Omental fat pad (tissue), 4 donors: ENCODE measurements at places on chromosomes 7 and 10. TPM values are rescaled to one million over a fixed set of nuclear protein-coding genes. Genes with fewer than 3 reads are reported as not detected.

ADARB2 gene
- 6.1 TPM for total RNA-seq

REEP3 gene
- 66.7 TPM for total RNA-seq

LSM5 gene
- 10.5 TPM for total RNA-seq

ARPC1B gene
- 319 TPM for total RNA-seq

PPP1R9A gene
- total RNA-seq, result 5.5 TPM

DNA sequence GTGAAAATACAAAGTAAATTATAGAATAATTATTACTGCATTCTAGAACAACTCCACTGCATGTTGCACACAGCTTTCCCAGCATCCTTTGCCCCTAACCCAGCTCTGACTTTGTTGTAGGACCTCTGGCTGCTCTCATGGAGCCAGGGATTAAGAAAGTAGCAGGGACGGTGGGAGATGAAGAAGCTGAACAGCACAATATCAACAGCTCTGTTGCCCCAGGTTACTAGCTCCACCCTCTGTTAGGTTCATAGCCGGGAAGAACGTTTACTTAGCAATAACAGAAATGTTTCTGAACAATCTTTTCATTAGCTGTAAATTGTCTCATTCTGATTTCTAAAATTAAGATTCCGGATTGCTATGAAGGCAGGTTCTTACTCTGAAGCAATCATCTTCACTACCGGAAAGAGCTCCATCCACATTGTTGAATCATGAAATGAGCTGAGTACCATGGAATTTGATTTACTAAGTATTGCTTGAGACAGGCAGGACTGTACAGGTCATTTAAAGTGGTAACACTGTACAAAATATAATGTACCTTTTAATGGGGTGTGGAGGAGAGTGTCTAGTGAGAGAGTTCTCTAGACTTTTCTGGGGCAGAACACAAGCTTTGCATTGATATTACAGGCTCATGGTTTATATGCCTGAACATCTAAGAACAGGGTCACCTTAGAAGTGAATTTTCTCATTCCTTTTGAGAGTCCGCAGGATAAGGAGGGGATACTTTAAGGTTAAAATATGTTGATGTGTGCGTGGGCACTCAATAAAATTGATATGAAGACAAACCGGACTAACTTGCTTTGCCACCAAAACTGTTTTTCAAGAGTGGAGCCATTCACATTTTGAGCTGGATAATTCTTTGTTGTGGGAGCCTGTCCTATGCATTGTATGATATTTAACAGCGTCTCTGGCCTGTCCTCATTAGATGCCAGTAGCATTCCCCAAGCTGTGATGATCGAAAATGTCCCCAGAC, 20.8 kb upstream of the RAB18 start:
- DNase-seq, result no peak

DNA sequence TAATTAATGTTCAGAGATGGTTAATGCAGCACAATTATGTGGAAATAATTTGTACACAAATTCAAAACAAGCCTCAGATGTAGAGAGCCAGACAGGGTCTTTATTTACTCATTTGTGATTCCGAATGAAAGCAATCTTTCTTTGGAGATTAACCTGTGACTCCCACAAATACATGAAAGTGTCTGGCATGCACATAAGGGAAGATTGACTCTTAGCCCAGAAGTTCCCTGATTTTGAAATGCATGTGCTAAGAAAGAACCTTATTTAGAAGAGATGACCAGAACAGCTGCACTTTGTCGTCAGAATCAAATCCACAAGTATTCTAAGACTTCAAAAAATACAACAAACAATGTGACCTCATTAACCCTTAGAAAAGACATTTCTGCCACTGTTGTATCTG, 45.1 kb downstream of the RNLS start:
- no peak for DNase-seq

DNA sequence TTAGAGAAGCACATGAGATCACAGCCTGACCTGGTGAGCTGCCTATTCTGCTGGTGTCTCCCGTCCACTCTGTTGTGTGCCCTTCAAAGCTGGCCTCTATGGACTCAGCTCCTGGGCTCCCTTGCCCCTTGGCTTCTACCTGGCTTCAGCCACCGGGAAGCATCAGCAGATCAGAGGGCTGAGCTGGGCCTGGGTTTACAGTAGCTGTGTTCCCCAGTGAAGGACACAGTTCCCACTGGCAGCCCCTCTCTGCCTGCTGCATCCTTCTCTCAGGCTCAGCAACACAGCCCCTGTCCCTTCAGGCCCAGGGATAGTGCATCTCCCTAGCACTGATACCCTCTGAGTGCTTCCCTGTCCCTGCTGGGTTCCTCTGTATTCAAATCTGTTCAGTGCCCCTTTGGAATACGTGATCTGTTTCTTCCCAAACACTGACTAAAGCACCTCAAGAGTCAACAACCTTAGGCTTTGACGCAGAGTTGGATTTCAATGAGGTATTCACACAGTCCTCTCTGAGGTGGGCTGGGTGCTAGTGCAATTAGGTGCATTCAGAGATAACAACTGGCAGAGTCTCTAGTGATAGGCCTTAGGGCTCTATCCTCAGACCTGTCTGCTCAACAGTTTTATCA, 109.8 kb downstream of the GRID1 start:
- DNase-seq, result no peak

GRCh38 chr10:77533146-77533886, 104.3 kb downstream of the KCNMA1 start:
- DNase-seq, result no peak

DNA sequence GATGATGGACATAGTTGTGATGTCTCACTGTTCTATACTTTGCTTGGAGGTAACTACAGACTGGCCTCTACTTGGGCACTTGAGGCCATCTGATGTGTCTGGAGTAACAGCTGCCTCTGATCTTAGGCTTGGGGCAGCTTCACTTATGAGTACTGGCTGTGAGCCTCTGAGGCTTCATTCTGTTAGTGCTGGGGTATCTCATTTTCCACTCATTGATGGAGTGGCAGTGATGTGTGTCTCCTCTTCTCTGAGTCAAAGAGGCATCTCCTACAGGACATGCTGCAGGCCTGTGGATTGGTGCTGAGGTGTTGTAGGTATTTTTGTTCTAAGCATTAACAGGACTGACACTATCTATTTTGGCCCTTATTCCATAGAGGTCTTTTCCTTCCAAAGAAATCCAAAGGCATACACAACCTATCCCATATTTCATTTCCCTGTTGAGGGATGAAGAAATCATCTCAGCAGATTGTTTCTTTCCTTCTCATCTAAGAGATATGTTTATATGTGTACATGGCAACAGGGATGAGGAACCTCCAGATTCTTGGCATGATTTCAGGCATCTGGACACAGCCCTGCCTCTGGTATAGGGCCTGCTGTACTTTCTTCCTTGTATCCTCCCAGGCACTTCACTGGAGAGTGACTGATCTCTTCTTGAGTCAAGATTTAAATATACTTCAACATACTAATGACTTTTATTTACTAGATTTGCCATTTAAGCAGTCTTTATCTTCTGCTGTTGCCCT, 65.7 kb upstream of the NOBOX start:
- no peak for DNase-seq

- no peak for DNase-seq
Measured at GRCh38 chr10:133196221-133196915, 33.6 kb upstream of the UTF1 start.

DNA sequence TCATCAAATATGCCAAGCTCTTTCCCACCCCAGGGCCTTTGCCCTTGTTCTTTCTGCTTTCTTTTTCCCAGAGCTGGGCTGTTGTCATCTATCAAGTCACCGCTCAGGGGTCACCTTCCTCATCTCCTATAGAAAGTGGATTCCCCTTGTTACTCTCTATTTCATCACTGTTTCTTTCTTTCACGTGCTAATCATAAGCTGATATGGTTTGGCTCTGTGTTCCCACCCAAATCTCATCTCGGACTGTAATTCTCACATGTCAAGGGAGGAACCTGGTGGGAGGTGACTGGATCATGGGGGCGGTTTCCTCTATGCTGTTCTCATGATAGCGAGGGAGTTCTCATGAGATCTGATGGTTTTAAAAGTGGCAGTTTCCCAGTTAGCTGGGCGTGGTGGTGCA, 17.0 kb upstream of the TIAL1 start:
- DNase-seq, result no peak

DNA sequence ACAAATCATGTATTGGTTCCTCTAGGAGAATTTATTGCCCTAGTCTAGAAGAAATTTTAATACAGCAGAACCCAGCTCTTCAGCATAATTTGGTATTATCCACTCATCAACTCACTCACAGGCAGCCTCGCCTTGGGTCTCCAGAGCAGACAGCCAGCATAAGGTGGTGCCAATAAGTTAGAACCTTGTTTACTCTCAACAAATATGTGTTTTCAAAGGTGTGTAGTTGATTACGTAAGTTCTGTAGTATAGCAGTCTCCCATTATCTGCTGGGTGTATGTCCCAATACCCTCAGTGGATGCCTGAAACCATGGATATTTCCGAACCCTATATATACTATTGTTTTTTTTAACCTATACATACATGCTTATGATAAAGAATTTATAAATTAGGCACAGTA, 522.5 kb upstream of the LRRN3 start:
- no peak for DNase-seq

DNA sequence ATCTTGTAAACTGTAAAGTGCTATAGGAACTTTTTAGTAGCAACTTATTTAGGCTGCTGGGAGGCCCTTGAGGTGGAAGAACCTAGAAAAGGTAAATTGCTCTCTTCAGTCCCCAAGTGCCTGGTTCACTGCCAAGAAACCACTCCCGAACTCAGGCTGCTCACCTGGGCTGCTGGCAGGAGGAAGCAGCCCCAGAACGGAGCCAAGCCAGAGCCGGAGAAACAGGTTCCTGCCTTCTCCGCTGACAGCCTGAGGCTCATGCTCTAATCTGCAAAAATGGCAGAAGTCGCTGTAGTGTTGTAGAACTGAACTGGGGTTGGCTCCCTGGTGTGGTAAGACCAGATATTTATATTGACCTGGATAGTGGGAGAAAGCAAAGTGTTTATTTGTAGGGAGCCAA, 136.0 kb downstream of the CUL2 start:
- no peak for DNase-seq

GRCh38 chr7:142632271-142633134, 116.8 kb upstream of the PRSS1 start:
- DNase-seq, result no peak

DNA sequence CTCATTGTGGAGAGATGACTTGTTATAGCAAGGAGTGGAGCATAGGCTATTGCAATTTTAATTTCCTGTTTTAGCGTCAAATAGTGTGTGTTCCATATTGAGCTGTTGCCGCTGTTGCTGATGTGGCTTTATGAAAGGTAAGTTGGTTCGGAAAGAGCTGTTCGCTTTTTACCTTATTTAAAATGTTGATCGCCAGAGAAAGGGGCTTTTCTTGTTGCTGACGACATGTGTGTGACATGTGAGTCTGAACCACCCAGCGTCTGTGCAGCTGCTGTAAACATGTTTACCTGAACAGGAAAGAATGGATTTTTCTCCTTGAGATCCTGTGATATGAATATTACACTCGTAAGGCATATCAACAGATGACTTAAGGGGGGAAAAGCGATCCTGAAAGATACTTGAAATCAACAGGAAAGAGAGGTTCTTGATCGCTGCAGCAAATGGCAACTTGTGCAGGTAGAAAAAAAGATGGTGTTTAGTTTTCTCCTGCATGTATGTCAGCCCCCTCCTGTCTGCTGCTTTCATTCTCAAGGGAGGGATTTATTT, 2.5 kb downstream of the ZEB1 start:
- DNase-seq, result no peak

- DNase-seq, result no peak
Measured at GRCh38 chr10:91349381-91349780, 60.8 kb upstream of the HECTD2 start.
